8988T (cell line): ENCODE measurements at places on chromosomes 2 and 18.

- no peak for DNase-seq
These were observed 235.5 kb downstream of the GULP1 start for GRCh38 chr2:188527141-188527540.

DNA sequence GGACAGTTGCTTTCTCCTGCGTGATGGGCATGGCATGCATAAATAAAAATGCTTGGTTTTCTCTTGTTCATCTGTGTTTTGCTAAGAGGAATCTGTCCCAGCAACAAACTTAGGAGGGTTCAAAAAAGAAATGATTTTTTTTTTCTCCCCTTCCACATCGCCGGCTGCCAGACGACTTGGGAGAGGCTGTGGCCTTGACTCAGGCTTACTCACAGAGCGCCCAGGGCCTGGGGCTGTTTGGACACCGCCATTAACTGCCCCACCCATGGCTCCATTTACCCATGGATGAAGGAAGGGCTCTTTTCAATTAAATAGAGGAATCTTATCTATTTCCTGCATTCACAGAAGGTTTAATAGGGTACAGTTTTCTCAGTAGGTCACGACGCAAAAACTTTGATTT is 22.3 kb upstream of the SERPINB5 start:
- no peak for DNase-seq

DNA sequence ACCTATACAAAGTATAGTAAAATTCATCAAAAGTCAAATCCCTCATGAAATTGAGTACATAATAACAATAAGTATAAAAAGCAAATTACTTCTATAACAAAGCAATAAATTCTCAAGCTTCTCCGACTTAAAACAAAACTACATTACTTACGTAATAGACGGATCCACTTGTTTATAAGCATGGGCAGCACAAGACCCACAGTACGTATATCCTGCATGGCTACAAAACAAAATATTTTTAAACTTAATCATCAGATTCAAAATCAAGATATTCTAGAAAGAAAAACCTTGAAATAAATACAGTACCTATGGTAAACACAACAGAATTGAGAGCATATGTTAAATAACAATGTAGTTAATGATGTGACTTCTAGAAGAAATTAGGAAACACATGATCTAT is 78.9 kb downstream of the MEMO1 start:
- DNase-seq, result no peak

DNA sequence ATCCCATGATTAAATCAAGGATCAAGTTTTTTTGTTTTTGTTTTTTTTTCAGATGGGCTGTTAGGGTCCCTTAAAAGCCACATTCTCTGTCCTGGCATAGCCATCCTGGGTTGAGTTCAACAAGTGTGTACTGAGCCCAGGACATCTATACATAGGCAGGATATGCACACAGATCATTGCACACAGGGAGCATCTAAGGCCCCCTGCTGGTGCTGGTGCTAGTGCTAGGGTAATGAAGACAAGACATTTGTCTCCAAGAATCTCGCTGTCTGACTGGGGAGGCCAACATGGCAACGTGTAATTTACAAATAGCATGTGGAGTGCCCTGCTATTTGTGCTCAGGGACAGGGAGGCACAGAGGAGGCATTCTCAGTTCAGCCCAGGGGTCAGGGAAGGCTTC is 124.5 kb downstream of the VAPA start:
- DNase-seq, result no peak

DNA sequence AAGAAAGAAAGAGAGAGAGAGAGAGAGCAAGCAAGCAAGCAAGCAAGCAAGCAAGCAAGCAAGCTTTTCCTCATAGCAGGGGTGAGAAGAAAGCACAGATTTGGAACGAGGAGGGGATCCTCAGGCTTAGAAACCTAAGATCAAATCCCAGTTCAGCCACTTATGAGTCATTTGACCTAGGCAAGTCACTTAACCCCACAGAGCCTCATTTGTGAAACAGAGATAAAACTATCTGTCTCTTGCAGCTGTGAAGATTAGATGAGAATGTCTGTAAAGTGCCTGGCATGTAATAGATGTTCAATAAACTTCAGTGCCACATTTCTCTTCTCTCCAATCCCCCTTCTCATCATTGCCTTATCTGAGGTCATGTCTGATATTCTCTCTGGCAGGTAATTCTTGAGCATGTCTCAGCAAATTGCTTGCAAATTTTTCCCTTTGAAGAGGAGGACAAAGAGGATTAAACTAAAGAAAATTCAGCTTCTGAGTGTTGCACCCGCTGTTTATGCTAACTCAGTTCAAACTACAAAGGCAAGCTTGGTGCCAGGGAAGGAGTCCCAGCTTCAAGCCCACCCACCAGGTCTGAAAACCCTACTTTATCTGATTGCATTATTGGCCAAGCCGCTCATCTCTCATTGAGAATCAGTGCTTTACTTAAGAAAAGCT is 20.3 kb downstream of the ALK start:
- DNase-seq, result no peak

DNA sequence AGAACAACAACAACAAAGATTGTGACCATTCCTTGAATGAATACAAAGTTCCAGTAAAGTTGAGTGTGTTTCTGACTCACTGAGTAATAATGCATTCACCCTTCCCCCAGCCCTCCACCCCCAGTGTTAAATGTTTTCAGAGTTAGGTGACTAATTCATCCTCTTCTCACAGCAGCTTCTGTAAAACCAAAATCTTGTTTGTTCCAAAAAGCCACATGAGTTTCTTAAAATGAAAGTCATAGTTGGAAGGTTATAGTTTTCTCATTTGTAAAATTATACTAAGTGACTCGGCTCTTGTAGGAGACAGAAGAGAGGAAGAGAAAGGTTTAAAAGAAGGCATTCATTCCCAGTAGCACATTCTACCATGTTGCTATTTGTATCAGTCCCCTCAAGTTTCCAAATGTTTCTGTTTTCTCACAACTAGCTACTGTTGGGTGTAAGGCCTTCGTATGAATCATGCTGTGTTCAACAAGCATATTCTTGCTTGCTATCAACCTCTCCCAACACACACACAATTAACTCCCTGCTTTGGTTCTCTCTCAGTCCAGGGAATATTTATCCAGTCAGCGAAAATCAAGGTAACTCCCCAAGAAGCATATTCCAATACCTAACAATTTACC is 75.3 kb downstream of the MBD2 start:
- peak; percentile 8 for DNase-seq

GRCh38 chr2:74168739-74169138 is 9.9 kb downstream of the MOB1A start:
- DNase-seq, result no peak
